Activated CD8-positive, alpha-beta memory T cell treated with anti-CD3 and anti-CD28 coated beads for 1 hour (primary cell): ENCODE measurements at places on chromosomes 3 and 15.
A peak's percentile ranks its signal among the peaks of the same experiment; 100 is the strongest.

DNA sequence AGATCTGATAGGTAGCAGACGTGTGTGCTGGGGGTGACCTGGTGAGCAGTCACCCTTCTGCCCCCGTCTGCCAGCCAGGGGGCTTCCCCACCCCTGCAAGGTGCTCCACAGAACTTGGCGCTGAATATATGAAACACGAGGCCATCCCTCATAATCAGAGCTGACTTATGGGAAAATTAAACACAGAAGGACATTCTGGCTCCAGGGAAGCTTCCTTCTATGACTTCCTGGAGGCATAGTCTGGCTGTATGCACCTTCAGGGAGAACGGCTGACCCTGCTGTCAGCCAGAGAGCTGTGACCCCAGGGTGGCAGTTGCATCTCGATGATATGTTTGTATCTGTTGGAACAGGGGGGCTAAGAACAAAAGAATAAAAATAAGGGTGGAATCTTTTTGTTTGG lies 26.6 kb upstream of the MRPS22 start:
- no peak for DNase-seq

DNA sequence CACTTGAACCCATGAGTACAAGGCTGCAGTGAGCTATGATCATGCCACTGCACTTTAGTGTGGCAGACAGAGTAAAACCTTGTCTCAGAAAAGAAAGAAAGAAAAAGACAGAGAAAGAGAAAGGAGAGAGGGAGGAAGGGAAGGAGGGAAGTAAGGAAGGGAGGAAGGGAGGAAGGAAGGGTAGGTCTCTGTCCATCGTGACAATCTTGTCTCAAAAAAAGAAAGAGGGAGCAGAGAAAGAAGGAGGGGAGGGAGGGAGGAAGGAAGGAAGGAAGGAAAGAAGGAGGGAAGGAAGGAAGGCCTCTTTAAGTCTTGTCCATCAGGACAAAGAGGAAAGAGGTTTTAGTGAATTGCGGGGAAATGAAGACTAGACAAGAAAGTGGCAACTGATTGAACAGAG lies 122.2 kb downstream of the ETFA start:
- no peak for DNase-seq

- no peak for DNase-seq
Observed at GRCh38 chr3:65751123-65751700, 287.5 kb downstream of the MAGI1 start.

GRCh38 chr3:13189639-13190377 lies 116.6 kb upstream of the IQSEC1 start:
- no peak for DNase-seq

DNA sequence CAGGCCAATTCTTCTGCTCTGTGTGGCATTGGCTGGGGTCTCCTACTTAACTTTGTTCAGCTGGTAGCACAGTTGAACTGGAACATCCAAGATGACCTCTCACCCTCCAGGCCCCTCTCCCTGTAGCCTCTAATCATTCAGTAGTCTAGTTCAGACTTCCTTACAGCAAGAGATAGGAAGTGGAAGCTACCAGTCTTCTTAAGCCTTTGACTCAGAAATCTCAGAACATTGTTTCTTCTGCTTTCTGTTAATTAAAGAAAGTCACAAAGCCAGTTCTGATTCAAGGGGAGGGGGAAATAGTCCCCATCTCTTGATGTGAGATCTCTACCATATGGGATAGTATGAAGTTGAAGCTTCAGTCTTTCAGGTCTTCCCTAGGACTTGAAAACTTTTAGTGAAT lies 18.8 kb upstream of the SACM1L start:
- no peak for DNase-seq

DNA sequence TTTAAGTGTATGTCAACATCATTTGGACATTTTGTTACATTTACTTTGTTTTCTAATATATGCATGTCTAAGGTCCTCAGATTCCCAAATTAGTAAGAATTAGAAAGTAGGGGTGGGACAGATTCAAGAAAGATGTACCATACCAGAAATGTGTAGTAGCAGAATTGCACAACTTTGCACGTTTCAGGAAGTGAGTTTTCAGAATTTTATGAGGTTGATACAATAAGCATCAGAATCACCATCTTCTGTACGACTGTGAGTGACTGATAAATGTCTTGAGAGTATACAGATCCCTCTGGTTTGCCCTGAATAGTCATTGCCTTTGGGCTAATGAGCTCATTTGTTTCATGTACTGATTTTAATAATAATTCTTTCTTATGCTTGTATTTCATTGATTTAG lies 9.3 kb downstream of the ARIH2 start:
- DNase-seq, result no peak

DNA sequence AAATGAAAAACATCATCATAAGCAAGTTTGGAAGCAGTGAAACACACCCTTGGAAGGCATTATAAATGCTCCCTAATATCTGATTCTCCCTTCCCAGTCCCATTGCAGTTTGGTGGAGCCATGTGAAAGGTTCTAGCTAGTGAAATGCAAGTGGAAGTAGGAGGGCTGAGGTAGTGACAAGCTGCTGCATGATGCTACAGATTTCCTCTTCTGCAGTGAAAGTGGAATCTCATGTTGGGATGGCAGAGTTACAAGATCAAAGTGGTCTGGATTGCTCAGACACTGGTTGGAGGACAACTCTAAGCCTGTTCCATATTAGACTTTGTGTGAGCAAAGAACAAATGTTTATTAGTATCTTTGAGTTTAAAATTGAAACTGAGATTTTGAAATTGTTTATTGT lies 3.3 kb upstream of the PDCD6IP start:
- no peak for DNase-seq

GRCh38 chr15:95610945-95611344 lies 719.6 kb upstream of the NR2F2 start:
- DNase-seq, result no peak

- DNase-seq, result no peak
Observed at GRCh38 chr3:81105789-81106488, 655.5 kb downstream of the GBE1 start.

GRCh38 chr15:28885630-28886430 lies at the start of gene APBA2:
TSS of gene APBA2 (plus strand) at chr15:28885974. CDS start at chr15:29053885, 167,911 bp downstream.
- DNase-seq, result peak; percentile 24

DNA sequence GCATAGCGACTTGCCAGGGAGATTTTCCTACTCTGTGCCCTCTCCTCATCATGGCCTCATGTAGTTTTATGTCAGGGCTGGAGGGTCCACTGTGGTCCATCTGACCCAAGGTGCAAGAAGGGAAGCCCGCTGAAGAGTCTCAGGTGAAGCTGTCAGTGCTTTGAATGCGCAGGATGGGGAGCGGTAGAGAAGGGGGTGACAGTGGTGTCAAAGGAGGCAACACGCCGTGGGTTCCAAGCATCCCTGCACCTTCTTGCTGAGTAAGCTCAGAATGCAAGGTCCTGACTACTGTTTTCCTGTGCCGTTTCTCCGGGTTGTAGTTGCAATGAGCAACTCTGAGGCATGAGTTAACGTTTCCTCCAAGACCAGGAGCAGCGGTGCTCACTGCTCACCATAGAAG lies 44.9 kb upstream of the RAB6B start:
- DNase-seq, result no peak

- no peak for DNase-seq
Observed at GRCh38 chr3:186119499-186119898, 10.6 kb upstream of the ETV5 start.

GRCh38 chr3:966341-966740 lies 126.5 kb upstream of the CNTN6 start:
- DNase-seq, result no peak

GRCh38 chr15:99993681-99994131 lies 260.5 kb upstream of the LYSMD4 start:
- no peak for DNase-seq

GRCh38 chr3:40437889-40438288 lies 19.2 kb upstream of the RPL14 start:
- DNase-seq, result no peak

GRCh38 chr15:101451846-101452245 lies 37.7 kb downstream of the PCSK6 start:
- DNase-seq, result no peak

DNA sequence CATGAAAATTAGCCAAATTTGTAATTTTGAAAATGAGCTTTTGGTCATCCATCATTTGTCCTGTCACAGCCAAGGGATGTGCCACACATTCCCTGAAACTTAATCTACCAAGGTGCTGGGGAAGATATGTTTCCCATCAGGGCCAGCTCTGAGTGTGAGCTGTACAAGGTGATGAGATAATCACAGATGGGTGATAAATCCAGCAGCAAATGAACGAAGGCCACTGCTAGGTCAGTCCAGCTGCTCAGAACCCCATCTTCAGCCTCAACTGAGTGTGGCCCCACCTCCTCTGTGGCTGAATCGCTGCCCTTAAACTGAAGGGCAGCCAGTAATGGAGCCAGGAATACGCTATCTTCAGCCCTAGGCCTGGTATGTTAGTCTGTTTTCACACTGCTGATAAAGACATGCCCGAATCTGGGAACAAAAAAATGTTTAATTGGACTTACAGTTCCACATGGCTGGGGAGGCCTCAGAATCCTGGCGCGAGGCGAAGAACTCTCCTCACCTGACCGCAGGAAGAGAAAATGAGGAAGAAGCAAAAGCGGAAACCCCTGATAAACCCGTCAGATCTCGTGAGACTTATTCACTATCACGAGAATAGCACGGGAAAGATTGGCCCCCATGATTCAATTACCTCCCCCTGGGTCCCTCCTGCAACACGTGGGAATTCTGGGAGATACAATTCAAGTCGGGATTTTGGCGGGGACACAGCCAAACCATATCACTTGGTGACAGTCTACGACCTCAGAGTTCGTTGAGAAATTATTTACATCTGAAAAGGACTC lies 553.0 kb downstream of the NTRK3 start:
- DNase-seq, result no peak

DNA sequence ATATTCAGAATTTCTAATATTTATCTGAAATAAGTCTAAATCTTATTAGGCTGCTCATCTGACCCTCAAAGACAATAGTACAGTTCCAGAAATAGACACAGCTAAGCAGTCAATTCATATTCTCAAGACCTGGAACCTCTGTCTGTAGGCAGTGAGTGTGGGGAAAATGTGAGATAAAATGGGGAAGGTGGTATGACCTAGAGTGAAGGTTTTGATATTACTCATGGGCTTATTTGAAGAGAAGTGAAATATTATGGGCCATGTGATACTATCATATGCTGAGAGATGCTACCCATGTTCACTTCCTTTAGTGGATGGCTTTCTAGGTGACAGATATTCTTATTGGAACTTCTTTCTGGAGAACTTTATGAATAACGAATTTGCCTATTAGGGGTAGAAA lies 33.5 kb downstream of the TGFBR2 start:
- DNase-seq, result no peak

DNA sequence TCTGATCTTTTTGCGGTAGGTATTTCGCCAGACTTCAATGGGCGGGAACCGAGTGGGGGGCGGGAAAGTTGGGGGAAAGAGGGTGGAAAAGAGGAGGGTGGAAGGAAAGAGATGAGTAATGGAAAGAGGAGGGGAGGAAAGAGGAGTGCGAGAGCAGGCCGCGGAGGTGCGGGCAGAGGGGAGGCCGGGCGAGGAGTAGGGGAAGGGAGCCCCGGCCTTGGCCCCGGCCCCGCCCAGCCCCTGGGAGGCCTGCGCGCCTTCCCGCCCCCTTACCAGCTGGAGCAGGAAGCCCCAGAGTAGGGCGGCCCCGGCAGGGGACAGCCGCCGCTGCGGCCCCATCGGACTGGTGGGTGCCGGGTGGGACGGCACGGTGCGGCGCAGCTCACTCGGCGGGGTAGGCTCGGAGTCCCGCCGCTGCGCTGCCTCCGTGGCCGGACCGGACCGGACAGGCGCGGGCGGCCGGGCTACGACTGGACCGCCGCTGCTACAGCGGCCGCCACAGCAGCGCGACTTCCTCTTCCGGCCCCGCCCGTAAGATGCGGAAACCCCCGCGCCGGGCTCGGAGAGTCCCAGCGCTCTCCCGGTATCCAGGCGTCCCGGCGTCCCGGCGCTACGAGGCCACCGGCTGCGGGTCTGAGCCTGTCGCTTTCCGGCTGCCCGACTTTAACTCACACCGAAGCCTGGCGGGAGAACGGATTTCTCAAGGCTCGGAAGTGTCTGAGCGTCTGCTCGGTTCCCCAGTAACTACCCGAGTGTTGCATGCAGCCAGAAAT lies at the start of gene SPPL2A:
SPPL2A (minus strand) TSS at position 512 of the 773 bp plus-strand sequence; CDS start at position 339, 173 bp downstream.
- peak; percentile 49 for DNase-seq

DNA sequence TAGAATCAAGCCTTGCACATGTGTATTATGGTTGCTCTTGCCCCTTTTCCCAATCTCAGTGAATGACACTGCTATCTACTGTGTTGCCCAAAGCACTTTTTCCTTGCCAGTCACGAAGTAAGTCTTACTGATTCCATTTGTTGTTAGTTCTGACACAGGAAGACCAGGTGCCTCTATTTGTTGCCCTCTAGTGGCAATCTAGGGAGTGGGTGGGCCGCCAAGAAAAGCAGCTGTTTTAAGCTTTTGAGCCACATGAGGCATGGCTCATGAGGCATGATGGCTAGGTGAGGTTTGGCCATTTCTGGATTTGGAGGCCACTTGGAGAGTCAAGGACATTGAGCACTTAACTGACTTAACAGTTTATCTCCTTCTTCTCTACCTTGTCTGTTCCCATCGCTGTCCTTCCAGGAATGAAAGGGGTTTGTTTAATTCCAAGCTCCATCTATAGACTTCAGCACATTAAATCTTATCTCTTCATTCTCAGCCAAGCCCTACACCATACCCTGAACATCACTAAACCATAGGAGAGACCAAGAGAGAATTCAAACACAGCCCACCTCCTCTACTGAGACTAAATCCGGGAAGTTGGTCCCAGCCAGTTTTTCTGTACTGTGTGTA lies 103.1 kb downstream of the HCN4 start:
- no peak for DNase-seq

- no peak for DNase-seq
Observed at GRCh38 chr15:52068004-52068615, 44.5 kb downstream of the BCL2L10 start.

DNA sequence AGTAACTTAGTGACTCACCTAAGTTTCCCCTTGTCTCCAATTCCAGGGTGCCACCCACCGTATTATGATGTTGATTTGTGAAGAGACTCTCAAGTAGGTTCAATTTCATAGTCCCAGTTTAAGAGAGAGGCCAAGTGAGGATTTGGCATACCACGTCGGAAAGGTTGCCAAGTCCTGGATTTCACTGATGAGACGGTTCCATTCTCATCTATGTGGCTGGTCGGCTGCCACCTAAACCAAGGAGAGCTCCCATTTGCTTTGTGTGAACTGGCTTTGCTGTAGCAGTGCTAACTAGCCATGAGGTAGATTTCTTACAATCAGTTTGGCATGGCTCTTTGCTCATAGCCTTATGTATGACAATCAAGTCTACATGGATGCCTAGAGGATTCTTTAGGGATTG lies 653.6 kb downstream of the NLGN1 start:
- no peak for DNase-seq

DNA sequence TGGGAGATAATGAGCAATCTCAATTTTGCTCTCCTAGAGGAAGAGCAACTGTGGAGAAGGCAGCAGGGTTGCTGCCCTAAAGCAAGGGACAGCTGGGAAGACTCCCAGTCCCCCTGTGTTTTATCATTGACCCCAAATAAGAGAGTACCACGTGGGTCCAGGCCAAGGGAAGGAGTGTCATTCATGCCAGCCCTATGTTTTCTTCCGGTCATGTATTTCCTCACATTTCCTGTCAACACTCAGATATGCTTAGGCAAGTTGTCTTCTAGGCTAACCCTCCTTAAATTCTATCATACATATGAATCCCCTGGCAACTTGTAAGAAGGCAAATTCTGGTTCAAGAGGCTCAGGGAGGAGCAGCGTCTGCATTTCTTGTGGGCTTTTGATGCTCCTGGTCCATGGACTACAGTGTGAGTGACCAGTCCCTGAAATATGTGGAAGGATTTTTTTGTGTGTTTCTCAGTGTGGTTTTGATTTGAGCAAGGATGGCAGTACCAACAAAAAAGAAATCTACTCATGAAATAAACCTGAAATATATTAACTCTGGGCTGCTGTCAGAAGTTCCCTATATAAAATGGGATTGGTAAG lies 31.9 kb upstream of the RPP14 start:
- no peak for DNase-seq
